Gastroesophageal sphincter (tissue), 4 donors: ENCODE measurements at places on chromosomes 7 and 10. TPM values are rescaled to one million over a fixed set of nuclear protein-coding genes. Genes with fewer than 3 reads are reported as not detected.

Gene ITIH5
- total RNA-seq: 39.1 TPM

Gene HPSE2
- total RNA-seq: 72.5 TPM

Gene SPDYE9
- not detected for total RNA-seq

Gene OR6V1
- not detected for total RNA-seq

Gene MYO1G
- 3.6 TPM for total RNA-seq

Gene MRPL43
- total RNA-seq: 90.3 TPM

Gene ATOH7
- total RNA-seq: not detected

Gene TMEM213
- 0.25 TPM for total RNA-seq

Gene CYP3A4
- not detected for total RNA-seq

Gene ETV1
- 4.2 TPM for total RNA-seq

Gene CRYGN
- not detected for total RNA-seq

Gene CYP26A1
- not detected for total RNA-seq

GRCh38 chr7:100102950-100103840, 1.8 kb downstream of the AP4M1 start:
- H3K4me3 ChIP-seq: no peak overlapping the region
- H3K27ac ChIP-seq: no peak overlapping the region
- H3K36me3 ChIP-seq: peaks cover 71% of the 10 kb centered on the region
- no peaks in the 10 kb centered on the region for H3K27me3 ChIP-seq

- H3K27me3 ChIP-seq: peaks cover 63% of the 10 kb centered on the region
- ATAC-seq: no peak
- no peak overlapping the region for H3K4me3 ChIP-seq
- H3K27ac ChIP-seq: no peak overlapping the region
- peaks cover 8% of the 10 kb centered on the region for H3K4me1 ChIP-seq
- no peaks in the 10 kb centered on the region for H3K36me3 ChIP-seq
These were observed 1.5 kb downstream of the FAM131B start for GRCh38 chr7:143360788-143361551.

GRCh38 chr10:92729886-92730285, 40.1 kb downstream of the HHEX start:
- H3K36me3 ChIP-seq: no peaks in the 10 kb centered on the region
- no peaks in the 10 kb centered on the region for H3K4me1 ChIP-seq
- no peak overlapping the region for H3K27ac ChIP-seq
- H3K4me3 ChIP-seq: no peak overlapping the region

- no peaks in the 10 kb centered on the region for H3K4me1 ChIP-seq
- ATAC-seq: no peak
- no peak overlapping the region for H3K4me3 ChIP-seq
- no peaks in the 10 kb centered on the region for H3K36me3 ChIP-seq
These were observed 13.4 kb downstream of the CFAP43 start for GRCh38 chr10:104218751-104219150.

- H3K27ac ChIP-seq: no peak overlapping the region
- H3K4me3 ChIP-seq: no peak overlapping the region
- no peak for ATAC-seq
- H3K27me3 ChIP-seq: no peaks in the 10 kb centered on the region
These were observed 28.0 kb downstream of the IPMK start for GRCh38 chr10:58239561-58240169.

DNA sequence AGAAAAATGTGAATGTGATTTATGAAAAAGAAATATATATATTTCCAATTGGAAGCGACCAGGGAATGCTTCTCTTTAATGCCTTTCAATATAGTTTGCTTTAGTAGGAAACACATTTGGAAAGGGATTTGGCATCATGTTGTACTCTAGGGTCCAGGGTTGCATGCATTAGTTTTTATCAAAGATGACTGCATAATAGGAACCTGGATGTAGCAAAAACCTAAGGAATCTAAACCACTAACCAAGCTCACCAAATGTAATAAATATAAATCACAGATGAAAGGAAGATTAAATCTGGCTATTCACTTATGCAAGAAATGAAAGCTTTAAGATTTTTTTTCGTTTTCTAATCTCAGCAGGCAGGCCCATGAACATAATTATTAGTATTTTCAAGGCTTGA, 120.0 kb downstream of the ATXN7L1 start:
- H3K27me3 ChIP-seq: no peaks in the 10 kb centered on the region
- peaks cover 11% of the 10 kb centered on the region for H3K4me1 ChIP-seq
- H3K27ac ChIP-seq: no peak overlapping the region
- no peak overlapping the region for H3K4me3 ChIP-seq
- no peaks in the 10 kb centered on the region for H3K36me3 ChIP-seq
- ATAC-seq: no peak

- H3K36me3 ChIP-seq: no peaks in the 10 kb centered on the region
- H3K4me3 ChIP-seq: no peak overlapping the region
- no peaks in the 10 kb centered on the region for H3K4me1 ChIP-seq
- H3K27ac ChIP-seq: no peak overlapping the region
- H3K27me3 ChIP-seq: no peaks in the 10 kb centered on the region
These were observed 175.7 kb upstream of the PTN start for GRCh38 chr7:137519181-137519691.

DNA sequence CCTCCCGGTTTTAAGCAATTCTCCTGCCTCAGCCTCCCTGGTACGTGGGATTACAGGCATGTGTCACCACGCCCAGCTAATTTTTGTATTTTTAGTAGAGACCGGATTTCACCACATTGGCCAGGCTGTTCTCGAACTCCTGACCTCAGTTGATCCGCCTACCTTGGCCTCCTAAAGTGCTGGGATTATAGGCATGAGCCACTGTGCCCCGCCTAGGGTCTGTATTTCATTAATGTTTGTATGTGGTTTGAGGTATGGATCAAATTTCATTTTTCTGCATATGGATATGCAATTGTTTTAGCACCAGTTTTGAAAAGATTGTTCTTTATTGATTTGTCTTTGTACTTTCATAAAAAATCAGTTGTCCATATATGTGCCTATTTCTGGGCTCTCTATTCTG, 26.0 kb downstream of the CYP26A1 start:
- H3K27ac ChIP-seq: no peak overlapping the region
- ATAC-seq: no peak
- no peak overlapping the region for H3K4me3 ChIP-seq
- no peaks in the 10 kb centered on the region for H3K4me1 ChIP-seq
- H3K27me3 ChIP-seq: no peaks in the 10 kb centered on the region
- no peaks in the 10 kb centered on the region for H3K36me3 ChIP-seq

DNA sequence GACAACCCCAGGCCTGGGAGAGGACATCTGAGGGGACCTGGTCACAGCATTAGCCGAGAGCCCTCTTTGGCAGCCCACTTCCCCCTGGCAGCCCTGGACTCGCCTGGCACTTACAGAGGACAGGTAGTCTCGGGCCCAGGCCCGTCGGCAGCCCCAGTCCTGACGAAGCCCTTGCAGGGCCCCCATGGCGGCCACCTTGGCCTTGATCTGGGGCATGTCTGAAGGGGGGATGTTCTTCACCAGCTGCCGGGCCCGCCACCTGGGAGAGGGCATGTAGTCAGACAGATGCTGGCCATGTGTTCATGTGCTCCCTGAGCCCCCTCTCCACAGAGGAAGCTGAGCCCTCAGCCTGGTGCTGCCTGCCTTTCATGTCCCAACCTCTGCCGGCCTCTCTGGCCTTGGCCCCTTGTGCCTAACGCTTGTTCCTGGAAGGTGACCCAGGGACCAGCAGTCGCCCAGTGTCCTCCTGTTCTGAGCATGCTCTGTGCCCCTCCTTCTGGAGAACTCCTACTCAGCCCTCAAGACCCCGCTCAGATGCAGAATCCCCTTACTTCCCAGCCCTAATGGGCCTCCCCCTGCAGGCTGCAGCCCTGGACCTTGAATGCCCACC, 13.9 kb downstream of the MYO1G start:
- no peak overlapping the region for H3K4me3 ChIP-seq
- no peak for ATAC-seq
- peaks cover 32% of the 10 kb centered on the region for H3K27me3 ChIP-seq
- no peaks in the 10 kb centered on the region for H3K4me1 ChIP-seq
- H3K36me3 ChIP-seq: no peaks in the 10 kb centered on the region

DNA sequence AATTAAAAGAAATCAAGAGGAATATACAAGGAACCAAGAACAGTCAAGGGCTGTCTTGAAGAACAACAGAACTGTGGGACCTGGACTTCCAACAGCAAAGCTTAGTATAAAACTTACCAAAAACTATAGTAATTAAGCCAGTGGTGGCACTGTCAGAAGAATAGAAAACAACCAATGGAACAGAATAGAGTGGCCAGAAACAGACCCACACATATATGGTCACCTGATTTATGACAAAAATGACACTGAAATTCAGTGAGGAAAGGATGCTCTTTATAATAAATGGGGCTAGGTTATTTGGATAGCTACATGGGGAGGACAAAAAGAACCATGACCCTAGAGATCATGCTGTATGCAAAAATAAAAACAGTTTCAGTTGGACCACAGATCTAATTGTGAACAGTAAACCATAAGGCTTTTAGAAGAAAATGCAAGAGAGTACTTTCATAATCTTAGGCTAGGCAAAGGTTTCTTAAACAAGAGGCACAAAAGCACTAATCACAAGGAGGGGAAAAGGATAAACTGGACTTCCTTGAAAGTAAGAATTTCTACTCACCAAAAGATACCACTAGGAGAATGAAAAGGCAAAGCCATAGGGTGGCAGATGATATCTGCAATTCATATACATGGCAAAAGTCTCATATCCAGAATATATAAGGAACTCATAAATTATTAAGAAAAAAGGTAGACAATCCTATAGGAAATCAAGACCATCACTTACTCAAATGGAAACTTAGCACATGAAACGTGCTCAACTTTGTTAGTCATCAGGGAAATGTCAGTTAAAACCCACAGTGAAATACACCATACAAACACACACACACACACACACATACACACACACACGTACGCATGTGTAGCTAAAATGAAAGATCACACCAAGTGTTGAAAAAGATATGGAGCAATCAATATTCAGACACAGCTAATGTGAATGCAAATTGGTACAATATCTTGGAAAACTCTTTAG, 20.8 kb downstream of the HYCC1 start:
- no peak overlapping the region for H3K27ac ChIP-seq
- H3K36me3 ChIP-seq: no peaks in the 10 kb centered on the region
- no peaks in the 10 kb centered on the region for H3K4me1 ChIP-seq
- no peak overlapping the region for H3K4me3 ChIP-seq
- no peak for ATAC-seq
- H3K27me3 ChIP-seq: no peaks in the 10 kb centered on the region

DNA sequence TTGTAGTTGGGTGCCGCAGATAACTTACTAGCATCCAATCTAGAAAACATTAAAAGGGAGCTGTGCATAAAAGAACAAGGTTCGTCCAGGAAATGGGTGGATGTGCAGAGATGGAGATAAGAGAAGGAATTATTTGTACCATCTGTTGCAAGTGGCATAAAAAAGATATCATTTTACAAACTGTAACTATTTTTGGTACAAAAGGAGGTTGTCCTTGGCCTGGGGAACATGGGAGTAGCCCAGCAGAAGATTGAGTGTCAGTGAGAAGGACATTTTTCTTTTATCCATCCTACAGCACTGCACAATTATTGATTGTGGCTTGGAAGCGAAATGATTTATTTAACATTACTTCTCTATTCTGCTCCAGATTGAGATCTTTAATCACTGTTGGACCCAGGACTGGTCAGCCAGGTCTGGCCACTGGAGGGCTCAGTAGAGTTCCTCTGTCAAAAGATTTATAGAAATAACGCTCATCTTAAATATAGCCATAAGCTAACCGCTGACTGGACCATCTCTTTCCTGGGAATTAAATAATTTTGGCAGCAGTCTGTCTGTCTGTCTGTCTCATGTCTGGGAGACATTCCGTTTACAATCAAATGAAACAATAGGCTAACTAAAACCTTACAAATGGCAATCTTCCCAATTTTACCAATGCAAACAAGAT, 254.1 kb downstream of the KIAA1217 start:
- no peak overlapping the region for H3K4me3 ChIP-seq
- H3K27me3 ChIP-seq: no peaks in the 10 kb centered on the region
- ATAC-seq: no peak
- no peak overlapping the region for H3K27ac ChIP-seq

GRCh38 chr7:27101957-27102580, 414 bp downstream of the HOXA2 start:
- no peaks in the 10 kb centered on the region for H3K36me3 ChIP-seq
- no peak for ATAC-seq
- peaks cover 4% of the 10 kb centered on the region for H3K4me1 ChIP-seq
- peak overlapping the region; percentile 96 for H3K4me3 ChIP-seq
- no peaks in the 10 kb centered on the region for H3K27me3 ChIP-seq

- no peaks in the 10 kb centered on the region for H3K36me3 ChIP-seq
- no peak overlapping the region for H3K4me3 ChIP-seq
- no peaks in the 10 kb centered on the region for H3K4me1 ChIP-seq
- ATAC-seq: no peak
- H3K27ac ChIP-seq: no peak overlapping the region
These were observed 36.5 kb downstream of the KMT2C start for GRCh38 chr7:152399344-152399743.

DNA sequence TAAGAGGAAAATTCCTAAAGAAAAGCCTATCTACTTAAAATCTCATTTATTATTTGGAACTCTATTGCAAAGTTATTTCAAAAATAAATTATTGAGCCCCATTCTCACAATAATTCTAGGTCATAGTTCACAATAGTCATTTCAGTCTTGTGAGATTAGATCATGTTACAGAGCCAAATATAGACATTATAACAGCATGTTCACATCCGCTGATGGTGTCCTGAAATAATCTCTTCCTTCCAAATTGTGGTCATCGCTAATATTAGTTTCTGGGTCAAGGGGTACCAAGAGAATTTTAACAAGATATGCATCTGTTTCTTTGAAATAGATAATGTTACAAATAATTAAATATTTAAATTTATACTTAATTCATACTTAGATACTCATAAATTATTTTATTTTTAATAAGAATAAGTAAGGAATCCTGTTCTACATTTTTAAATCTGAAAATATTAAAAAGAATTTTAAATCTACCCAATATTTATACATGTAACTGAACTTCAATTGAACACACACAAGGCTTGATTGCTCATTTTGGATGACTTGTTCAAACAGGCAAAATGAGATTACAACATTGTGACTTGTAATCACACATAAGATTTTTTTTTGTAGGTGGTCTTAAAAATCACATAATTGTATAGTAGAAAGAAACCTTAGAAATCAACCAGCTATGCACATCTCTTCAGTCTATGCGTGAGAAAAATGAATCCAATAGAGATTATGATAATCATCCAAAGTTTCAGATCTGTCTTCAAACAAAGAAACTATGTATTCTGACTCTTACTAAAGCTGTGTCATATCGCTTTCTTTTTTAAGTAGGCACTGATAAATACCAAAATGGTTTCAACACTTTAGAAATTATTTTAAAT, 13.1 kb downstream of the GNAT3 start:
- no peaks in the 10 kb centered on the region for H3K36me3 ChIP-seq
- no peak overlapping the region for H3K27ac ChIP-seq
- ATAC-seq: no peak
- H3K4me3 ChIP-seq: no peak overlapping the region
- peaks cover 3% of the 10 kb centered on the region for H3K4me1 ChIP-seq

- no peak overlapping the region for H3K27ac ChIP-seq
- H3K4me1 ChIP-seq: peaks cover 6% of the 10 kb centered on the region
- peaks cover 25% of the 10 kb centered on the region for H3K36me3 ChIP-seq
- ATAC-seq: no peak
These were observed 56.3 kb downstream of the CACUL1 start for GRCh38 chr10:118698421-118698820.

GRCh38 chr7:143379611-143380259, 1.4 kb upstream of the ZYX start:
- H3K36me3 ChIP-seq: no peaks in the 10 kb centered on the region
- peak overlapping the region; percentile 100 for H3K27ac ChIP-seq
- H3K4me1 ChIP-seq: no peaks in the 10 kb centered on the region
- no peaks in the 10 kb centered on the region for H3K27me3 ChIP-seq
- no peak for ATAC-seq
- H3K4me3 ChIP-seq: peak overlapping the region; percentile 71

- H3K27ac ChIP-seq: no peak overlapping the region
- no peak for ATAC-seq
- H3K36me3 ChIP-seq: peaks cover 2% of the 10 kb centered on the region
- no peaks in the 10 kb centered on the region for H3K27me3 ChIP-seq
- H3K4me3 ChIP-seq: no peak overlapping the region
- peaks cover 6% of the 10 kb centered on the region for H3K4me1 ChIP-seq
These were observed 85.0 kb downstream of the KMT2E start for GRCh38 chr7:105098863-105099515.
